ENCODE measurements at places on chromosomes 1 and 21.

- DNase-seq = no peak
Measured at GRCh38 chr1:234934611-234935033, 194.0 kb downstream of the TOMM20 start.

GRCh38 chr1:156476501-156477298, 23.9 kb downstream of the MEF2D start:
- DNase-seq = no peak

GRCh38 chr21:42330380-42331371, 15.5 kb upstream of the TFF3 start:
- DNase-seq = no peak

DNA sequence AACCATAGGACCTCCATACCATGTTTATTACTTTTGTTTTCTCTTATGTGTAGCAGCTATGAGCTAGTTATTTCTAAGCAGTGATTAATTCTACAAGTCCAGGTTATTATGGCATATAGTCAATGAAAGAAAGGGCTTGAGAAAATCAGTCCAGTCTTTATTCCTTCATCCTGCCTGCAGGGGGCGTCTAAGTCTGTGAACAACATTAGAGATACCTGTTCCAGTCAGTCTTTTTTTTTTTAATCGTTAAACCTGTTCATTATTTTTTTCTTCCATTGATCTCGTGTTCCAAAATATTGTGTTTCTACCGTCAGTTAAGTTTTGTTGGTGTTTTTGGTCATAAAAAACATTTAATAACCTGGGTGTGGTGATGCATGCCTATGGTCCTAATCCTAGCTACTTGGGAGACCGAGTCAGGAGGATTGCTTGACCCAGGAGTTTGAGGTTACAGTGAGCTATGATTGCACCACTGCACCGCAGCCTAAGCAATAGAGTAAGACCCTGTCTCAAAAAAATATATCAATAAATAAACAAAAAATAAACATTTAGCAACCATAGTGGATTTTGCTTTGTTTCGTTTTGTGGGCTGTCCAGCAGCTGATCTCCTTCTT, 29.4 kb upstream of the CD2 start:
- peak; percentile 84 for DNase-seq

GRCh38 chr1:180204231-180204630, 25.8 kb upstream of the LHX4 start:
- DNase-seq = no peak

DNA sequence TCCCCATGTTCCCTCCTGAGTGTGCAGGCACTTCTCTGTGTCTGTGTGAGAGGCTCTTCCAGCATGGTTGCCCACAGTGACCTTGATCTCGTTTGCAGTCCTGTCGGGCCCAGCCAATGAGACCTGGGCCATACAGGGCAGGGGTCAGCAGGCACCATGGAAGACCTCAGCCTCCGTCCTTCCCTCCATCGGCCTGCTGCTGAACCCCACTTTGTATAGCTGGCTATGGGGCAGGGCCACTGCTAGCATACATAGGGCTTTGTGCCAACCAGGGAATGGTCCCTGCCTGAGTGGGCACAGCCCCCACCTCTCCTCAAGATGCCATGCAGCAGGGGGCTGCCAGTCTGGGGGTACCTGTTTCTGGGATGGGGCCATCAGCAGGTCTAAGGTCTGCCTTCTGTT, 3.8 kb downstream of the C1orf35 start:
- no peak for DNase-seq

GRCh38 chr1:235783148-235783776, 83.4 kb downstream of the LYST start:
- DNase-seq = no peak

DNA sequence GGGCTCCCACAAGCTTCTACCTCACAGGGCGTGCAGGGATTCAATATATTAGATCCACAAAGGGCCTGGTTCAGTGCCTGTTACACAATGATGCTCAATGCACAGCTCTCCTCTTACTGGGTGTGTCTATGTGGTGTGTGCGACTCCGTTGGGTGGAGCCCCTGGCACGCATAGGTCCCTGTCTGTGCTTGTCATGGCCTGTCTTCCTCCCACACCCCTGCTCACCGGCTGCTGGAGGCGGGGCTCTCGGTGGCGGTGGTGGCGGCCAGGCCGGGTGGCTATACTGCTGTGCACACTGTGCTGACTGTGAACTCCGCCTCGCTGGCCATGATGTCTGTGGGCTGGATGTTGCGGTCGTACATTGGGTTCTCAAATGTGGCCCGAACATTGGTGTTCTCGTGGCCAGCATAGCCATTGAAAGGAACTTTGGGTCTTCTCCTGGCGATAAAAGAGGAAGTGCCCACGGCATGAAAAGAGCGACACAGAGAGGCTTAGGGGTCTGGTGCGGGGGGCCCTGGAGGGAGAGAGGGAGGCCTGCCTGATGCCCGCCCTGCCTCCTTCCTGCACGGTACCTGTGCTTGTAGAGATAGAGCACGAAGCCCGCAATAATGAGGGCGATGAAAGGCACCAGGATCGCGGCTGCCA, 46.9 kb downstream of the ZSCAN20 start:
- DNase-seq = no peak

DNA sequence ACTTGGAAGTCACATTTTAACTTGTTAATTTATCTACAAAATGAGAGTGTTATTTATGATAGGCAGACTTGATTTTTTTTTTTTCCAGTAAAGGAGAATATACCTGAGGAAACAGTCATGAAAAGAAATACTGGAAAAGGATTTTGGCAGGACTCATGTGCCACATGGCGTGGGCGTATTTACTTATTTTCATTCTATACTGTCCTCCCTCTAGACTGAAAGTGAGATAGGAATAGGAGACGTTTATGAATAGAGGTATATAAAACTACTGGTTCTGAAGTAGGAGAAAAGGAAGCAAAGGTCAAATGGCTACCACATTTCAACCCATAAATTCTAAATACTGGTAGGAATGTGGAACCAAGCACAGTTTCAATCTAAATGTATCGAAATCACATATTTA, 94.8 kb upstream of the MPC2 start:
- no peak for DNase-seq

GRCh38 chr21:45830221-45830640, 151.3 kb upstream of the COL6A1 start:
- DNase-seq = no peak

- DNase-seq = no peak
Measured at GRCh38 chr1:108149796-108150467, 50.2 kb downstream of the SLC25A24 start.

- no peak for DNase-seq
Measured at GRCh38 chr1:22689505-22689904, 21.1 kb upstream of the EPHB2 start.

DNA sequence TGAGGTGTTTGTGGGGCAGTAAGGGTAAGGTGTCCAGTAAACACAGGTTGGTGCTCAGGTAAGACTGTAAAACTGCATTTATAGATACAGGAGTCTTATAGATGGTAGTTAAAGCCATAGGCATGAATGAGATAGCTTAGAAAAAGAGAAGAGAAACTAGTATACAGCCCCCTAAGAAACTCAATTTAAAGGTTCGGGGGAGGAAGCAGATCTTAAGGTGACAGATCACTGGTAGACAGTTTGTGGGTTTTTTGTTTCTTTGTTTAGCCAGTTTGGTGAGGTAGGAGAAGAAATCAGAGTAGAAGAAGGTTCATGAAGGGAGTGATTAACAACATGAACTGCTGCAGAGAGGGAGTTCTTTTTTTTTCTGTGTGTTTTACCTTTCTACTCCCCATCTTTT, 6.1 kb upstream of the AGO3 start:
- no peak for DNase-seq

GRCh38 chr1:117271959-117272358, 61.2 kb upstream of the VTCN1 start:
- no peak for DNase-seq

DNA sequence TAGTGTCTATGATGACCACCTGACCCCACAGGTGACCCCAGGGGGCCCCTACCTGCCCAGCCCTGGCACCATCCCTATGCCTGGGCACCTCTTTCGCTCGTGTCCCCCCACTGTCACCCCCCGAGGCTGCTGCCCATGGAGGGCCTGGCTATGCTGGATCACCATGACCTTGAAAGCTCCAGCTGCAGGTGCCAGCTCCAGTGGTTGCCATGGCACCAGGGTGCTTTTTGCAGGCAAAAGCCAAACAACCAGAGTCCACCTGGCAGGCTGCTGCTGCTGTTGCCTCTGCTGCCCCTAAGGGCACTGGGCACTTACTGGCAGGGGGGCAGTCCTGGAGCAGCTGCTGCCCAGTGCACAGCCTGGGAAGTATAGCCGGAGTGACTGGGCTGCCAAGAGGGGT, 21.7 kb downstream of the ETNK2 start:
- no peak for DNase-seq

GRCh38 chr1:56284928-56285327, 294.4 kb downstream of the PLPP3 start:
- no peak for DNase-seq
